Renal cortex interstitium (tissue), 15 donors: ENCODE measurements at places on chromosomes 7 and 10.

DNA sequence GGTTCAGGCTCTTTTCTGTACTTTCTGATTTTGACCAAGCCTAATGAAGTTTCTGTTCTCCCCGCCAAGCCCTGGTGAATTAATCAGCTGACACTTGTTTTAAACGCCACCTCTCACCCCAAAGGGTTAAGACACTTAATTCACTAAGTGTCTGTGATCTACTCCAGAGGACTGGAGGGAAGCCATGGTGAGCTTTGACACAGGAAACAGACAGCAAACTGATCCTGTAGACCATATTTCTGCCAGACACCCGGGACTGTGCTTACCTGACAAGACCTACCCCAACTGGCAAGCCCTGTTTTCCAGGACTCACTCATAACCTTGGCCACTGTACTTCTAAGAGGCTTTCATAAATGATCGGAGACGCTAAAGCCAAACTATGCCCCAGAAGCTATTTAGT, 126.0 kb downstream of the STRA8 start:
- DNase-seq = no peak

- no peak for DNase-seq
Observed at GRCh38 chr7:155207326-155208002, 90.2 kb upstream of the INSIG1 start.

DNA sequence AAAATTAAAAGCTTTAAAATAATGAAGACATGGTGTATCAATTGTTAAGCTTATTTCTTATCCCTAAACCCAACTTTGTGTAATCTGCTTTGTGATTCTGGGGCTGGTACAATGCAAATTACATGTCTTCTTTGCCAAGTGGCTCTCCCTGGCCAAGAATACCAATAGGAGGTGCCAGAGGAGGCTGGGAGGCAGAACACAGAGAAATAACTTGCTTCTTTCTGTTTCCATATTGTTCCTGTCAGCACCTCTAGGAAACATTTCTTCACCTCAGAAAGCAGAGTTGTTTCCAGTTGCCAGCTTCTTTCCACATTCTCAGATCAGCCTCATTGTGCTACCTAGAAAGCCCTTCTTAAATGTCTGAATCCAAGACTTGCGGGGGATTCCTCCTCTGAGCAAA, 174.4 kb downstream of the MDFIC start:
- no peak for DNase-seq

GRCh38 chr10:106714734-106715555, 449.6 kb downstream of the SORCS1 start:
- no peak for DNase-seq

DNA sequence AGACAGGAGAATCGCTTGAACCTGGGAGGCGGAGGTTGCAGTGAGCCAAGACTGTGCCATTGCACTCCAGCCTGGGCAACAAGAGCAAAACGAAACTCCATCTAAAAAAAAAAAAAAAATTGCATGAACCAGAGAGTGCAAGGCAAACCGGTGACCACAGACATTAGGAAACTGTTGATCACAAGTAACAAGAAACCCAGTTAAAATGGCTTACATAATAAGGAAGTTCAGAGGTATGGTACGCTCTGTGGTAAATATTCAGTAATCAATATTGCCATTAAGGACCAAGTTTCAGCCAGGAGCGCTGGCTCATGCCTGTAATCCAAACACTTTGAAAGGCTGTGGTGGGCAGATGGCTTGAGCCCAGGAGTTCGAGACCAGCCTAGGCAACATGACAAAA, 9.2 kb upstream of the NT5C2 start:
- no peak for DNase-seq

DNA sequence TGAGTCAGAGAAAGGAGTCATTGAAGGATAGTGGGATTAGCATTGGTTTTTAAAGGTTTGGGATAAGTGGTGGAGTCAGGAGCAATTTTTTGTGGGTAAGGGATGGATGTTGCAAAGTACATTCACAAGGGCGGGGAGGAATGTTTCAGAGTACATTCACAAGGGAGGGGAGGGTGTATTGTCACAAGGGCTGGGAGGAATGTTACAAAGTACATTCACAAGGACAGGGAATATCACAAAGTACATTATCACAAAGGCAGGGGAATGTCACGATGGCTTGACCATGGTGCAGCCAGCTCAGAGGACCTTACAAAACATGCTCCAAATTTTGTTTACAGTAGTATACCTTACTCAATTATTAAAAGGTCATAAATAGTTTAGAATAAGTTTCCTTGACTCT, 30.3 kb downstream of the C1GALT1 start:
- DNase-seq = no peak

- no peak for DNase-seq
Observed at GRCh38 chr10:97444212-97444611, 1.6 kb downstream of the EXOSC1 start.

GRCh38 chr10:1552406-1552805, 184.9 kb downstream of the ADARB2 start:
- no peak for DNase-seq

DNA sequence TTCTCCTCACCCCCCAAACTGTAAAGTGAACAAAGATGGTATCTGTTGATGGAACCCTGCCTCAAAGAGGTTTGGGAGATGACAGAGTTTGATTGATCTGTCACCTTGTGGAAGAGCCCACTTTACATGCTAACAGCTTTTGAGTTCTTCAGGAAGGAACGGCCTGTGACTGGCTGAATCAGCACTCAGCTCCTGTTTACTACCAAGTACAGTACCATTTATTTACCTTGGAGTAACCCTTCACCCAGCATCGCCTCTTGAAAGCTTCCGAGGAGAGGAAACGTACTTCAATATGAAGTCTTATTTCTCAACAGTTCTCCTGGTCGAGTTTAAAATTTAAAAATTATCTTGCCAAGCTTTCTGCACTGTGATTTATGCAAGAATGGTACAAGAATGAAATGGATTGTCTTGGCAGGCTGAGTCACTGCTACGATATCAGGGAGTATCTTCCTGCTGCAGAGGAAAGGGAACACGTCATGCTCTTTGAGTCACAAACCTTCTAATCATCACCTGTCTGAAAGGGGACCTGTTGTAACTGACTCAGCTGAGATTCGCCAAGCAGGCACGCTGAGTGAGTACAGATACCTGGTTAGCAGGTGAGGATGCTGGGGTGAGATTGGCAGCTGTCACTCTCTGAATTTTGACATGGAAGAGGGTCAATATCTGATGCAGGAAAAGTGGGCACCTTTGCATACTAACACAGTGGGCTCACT, 30.1 kb downstream of the KLF6 start:
- DNase-seq = no peak

- DNase-seq = no peak
Observed at GRCh38 chr10:106863549-106863948, 301.0 kb downstream of the SORCS1 start.

- DNase-seq = no peak
Observed at GRCh38 chr10:84537447-84537931, 209.1 kb downstream of the CCSER2 start.

DNA sequence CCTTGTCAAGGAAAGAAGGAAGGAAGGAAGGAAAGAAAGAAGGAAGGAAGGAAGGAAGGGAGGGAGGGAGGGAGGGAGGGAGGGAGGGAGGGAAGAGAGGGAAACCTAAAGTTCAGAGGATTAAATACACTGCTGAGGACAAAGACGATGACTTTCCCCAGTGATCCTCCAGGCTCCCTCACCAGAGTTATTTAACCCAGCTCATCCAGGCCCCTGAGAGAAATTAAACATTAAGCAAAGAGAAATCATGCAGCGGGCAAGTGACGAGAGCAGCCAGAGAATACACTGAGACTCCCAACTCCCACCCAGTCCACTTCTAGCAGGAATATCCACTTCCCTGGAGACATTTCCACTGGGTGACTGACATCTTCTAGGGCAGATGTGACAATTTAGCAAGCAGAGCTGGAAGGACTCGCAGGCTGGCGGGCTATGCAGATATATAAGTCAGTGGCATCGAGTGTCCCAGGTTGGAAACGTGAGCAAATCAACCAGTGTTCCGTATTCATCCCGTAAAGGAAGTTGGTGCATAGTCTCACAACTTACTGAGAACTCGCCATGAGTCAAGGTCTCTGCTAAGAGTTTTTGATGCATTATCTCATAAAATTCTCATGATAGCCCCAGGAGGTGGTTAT, 48.7 kb downstream of the CALML3 start:
- no peak for DNase-seq

- no peak for DNase-seq
Observed at GRCh38 chr7:24404315-24404714, 120.3 kb downstream of the NPY start.

DNA sequence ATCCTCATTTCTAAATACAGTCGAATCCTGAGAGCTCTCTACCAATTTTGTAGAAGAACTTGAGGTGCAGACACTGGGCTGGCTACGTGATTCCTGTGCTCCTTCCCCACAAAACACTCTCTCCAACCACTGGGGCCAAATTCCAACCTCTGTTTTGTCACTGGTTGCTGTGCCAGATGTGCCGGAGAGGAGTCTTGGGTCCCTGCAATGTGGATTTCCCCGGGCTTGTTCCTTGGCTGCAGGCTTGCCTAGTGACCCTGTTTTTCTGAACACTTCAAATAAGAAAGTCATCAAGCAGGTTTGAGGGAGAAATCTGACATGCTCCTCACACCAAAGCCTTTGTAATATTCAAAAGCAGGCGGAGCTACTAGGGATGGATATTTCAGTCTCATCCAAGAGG, 44.4 kb upstream of the AGBL3 start:
- no peak for DNase-seq

GRCh38 chr10:119078422-119079179, 2.0 kb downstream of the EIF3A start:
- DNase-seq = no peak

DNA sequence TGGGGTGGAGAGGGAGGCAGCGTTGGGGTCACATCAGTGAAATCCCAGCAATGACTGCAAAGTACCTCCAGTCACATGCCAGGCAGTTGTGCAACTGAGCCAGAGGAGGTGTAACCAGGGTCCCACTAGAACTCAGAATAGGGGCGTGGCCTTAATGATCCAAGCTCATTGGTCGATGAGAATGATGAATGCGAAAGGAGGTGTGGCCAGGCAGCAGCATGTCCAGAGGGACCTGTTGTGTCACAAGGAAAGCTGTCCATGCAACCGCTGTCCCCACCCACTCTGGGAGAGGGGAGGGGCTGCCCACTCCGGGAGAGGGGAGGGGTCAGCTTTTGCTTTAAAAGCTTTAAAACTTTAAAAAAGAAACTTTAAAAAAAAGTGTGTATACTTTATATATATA, 25.3 kb upstream of the MTPAP start:
- no peak for DNase-seq
